ENCODE measurements at places on chromosomes 11 and 22. TPM values are rescaled to one million over a fixed set of nuclear protein-coding genes. Genes with fewer than 3 reads are reported as not detected.

Gene OR51I1
- total RNA-seq: not detected

Gene A4GALT
- total RNA-seq: 15.5 TPM

- peak; percentile 35 for DNase-seq
Measured at GRCh38 chr11:92854952-92855351, 114.5 kb upstream of the MTNR1B start.

DNA sequence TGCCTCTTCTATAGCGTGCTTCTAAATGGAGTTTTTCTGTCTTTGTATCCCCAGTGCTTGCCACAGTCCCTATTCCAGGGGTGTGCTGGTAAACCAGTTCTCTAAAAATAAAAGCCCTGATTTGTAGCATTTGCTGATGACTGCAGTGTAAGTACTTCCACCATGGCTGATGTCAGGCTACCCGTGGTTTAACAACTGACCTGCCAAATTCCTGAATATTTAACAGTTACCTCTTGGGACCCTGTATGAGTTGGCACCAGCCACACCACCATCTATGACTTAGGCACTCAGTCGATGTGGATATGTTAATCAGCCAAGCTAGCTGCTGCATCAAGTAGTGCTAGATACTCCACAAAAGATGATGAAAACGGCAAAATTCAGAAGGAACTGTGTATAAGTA, 94.0 kb upstream of the MTNR1B start:
- no peak for DNase-seq

DNA sequence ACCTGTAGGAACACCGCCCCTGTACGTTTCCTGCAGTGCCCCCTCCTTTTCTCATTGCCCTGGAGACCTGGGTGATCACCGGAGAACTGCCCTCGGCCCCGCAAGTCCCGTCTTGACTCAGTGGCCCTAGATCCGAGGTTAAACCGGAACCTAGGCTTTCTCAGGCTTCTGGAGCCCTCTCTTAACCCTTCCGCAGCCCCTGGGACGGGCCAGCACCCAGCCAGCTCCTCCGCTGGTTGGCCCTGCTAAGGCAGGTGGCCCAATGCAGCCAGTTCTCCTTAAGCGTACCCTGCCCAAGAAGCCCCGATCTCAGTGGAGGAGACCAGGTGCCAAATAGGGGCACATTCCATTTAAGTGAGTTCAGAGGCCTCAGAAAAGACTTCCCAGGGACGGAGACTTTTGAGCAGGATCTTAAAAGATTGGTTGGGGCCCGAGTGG, 776 bp downstream of the NLRX1 start:
- DNase-seq: peak; percentile 59

Data from bronchial epithelial cell (primary cell).